HFFc6 (cell line): ENCODE measurements at places on chromosomes 1 and 21. TPM values are rescaled to one million over a fixed set of nuclear protein-coding genes. Genes with fewer than 3 reads are reported as not detected.

The LAPTM5 gene
- 0.20 to 0.81 TPM (median 0.38 TPM) in 3 replicates for total RNA-seq

The CD244 gene
- not detected in 2 replicates for total RNA-seq

The IL12RB2 gene
- total RNA-seq = not detected in 3 replicates

The YTHDF2 gene
- 72.1 to 83.3 TPM (median 83.1 TPM) in 3 replicates for total RNA-seq

The PCP4 gene
- not detected in 3 replicates for total RNA-seq

The EXTL1 gene
- total RNA-seq = 8.7 to 23.6 TPM (median 22.9 TPM) in 3 replicates

- peak; percentile 47 for DNase-seq
These were observed 108.2 kb downstream of the CDC7 start for GRCh38 chr1:91608876-91609275.

- no peak for DNase-seq
These were observed 44.4 kb upstream of the SELENON start for GRCh38 chr1:25755475-25756125.

- DNase-seq = no peak
These were observed 769 bp downstream of the NTPCR start for GRCh38 chr1:232951180-232951579.

- no peak for DNase-seq
These were observed 45.6 kb upstream of the RBM34 start for GRCh38 chr1:235206533-235207208.

DNA sequence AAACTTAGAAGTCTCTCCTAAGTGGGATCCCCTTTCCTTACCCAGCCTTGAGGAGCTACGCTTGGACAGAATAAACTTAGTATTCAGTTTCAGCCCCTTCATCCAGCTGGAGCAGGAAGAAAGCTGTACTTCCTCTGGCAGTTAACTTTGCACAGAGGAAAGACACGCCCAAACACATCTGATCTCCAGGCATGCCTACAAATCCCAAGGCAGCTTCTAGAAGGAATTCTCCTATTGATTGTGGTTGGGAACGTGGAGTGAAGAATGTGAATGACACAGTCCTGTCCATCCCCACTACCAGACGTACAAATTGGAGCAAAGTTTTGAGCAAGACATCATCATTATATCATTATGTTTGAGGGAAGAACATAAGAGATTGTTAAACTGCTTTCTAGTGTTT lies 6.6 kb upstream of the AK4 start:
- peak; percentile 36 for DNase-seq

- DNase-seq = peak; percentile 8
These were observed 54.1 kb downstream of the MRPL37 start for GRCh38 chr1:54254055-54254454.

- DNase-seq = peak; percentile 61
These were observed at the start of gene SLC25A24 for GRCh38 chr1:108199781-108200686. TSS of gene SLC25A24 (minus strand) at chr1:108200343. CDS start at chr1:108200138, 205 bp downstream.

GRCh38 chr1:59522925-59523505 lies 226.1 kb downstream of the FGGY start:
- DNase-seq = no peak

- peak; percentile 8 for DNase-seq
These were observed 125.9 kb downstream of the HFM1 start for GRCh38 chr1:91278754-91279153.

DNA sequence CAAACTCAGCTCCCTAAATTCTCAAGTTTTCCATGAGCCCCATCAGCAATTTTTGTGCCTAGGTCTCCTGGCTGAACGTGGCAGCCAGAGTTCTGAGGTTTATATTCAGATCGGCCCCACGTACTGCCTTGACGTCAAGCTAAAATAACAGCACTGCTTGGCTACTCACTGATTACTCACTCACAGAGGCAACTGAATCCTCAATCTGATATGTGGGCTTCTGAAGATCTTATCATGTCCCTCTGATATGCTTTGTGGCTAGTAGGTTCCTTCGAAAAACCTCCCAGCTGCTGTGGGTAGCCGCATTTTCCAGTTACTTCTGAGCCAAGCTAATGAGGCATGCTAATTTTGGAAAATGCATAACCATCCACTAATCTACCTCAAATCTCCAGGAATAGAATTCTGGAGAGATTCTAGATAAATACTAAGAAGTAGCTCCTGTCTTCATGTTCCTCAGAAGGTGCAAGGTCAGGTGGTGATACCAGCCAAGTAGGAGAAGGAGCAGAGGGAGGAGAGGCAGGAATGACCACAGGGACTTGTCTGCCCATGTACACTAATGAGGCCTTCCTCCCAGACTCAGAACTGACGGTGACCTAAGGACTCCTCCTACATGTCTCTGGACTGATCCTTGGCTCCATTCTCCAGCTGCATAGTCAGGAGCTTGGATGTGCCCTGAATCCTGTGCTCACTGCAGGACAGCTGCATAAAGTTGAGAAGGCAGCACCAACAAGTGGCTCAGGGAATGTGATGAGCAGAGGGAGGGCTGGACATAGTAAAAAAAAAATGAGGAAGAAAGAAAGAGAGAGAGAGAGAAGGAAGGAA lies 263.7 kb downstream of the TNR start:
- no peak for DNase-seq

DNA sequence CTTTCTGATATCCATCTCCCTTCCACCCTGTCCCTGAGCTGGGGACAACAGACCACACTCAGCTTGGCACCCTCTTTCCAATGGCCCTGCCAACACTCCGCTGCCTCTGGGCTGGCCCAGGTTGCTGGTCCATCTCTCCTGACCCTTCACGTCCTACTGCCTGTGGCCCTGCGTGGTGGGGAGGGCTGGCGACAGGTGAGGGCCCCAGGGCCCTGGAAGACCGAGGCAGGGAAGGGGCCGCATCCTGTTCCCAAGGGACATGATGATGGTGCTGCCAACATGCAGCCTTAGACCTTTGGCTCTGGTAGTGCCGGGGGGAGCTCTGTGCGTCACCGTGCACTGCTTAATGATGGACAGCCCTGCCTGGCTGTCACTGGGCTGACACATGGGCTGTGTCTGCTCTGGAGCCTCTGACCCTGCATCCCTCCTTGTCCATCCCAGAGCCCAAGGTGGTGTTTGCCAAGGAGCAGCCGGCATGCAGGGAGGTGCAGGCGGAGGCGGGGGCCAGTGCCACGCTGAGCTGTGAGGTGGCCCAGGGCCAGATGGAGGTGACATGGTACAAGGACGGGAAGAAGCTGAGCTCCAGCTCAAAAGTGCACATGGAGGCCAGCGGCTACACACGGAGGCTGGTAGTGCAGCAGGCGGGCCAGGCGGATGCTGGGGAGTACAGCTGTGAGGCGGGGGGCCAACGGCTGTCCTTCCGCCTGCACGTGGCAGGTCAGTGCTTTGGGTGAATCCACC lies 65.2 kb downstream of the OBSCN start:
- no peak for DNase-seq

DNA sequence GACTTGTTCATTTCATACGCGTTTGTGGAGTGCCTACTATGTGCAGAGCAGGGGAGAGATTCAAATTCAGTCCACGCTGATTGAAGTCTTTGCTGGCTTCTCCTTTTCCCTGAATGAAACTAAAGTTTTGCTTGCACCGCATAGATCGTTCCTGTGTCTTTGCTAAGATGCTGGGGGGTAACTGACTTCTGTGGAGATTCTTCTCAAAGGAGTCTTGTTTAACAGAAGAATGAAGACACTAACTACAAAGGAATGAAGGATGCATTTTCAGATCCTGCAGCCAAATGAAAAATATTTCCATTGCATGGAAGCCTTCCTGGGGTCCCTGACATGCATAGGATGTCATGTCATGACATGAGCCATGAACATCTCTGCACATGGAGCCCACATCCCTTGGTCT lies 26.9 kb upstream of the H6PD start:
- peak; percentile 43 for DNase-seq

DNA sequence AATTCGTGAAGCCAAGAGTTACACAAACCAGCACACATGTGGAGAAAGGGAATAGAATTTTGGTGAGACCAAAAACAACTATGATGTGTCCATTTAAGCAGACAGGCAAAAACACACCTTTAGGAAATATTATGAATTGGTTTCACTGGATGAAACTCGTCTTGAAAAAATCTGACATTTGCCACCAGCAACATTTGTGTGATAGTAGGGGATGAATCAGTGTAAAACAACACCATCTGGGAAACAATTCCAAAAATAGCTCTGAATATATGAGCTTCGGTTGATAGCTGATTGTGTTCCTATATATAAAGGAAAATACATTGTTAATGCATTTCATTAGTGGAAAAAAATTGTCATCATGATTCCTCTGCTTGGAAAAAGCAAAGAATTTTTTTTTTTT lies 327.8 kb downstream of the PAPPA2 start:
- DNase-seq = no peak

DNA sequence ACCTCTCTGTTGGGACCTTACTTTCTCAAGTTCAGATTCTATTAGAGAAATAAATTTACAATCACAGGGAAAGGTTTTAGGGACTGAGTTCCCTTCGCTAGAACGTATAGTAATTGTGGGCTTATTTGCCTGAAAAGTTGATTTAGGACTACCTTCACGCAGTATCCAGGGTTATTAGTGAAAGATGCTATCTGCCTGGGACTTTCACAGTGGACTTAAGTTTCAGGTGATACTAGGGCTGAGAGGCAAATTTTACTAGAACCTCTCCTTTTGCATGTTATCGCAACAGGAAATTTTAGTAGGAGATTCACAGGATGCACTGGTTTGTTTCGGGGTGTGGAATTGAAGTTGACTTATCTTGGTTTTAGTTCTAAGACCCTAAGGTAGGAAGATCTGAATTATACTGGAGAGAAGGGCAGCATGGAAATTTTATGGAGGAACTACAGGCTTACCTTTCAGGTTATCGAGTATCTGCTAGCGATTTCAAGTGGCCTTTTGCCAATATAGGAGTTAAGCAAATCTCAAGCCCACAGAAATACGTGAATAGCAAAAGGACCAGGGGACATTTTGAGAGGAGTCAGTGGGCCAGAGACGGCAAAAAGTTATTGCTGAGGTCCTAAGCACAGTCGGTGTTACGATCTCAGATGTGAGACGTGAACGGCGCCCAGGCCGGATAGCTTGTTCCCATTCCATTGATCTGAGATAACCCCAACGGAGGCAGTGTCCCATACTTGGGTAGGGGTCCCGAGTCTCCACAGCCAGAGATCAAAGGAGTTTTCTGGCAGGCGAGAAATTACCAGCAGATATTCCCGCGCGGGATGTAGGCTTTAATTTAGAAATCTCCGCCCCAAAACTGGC lies 723 bp upstream of the GNAI3 start:
- DNase-seq = no peak

DNA sequence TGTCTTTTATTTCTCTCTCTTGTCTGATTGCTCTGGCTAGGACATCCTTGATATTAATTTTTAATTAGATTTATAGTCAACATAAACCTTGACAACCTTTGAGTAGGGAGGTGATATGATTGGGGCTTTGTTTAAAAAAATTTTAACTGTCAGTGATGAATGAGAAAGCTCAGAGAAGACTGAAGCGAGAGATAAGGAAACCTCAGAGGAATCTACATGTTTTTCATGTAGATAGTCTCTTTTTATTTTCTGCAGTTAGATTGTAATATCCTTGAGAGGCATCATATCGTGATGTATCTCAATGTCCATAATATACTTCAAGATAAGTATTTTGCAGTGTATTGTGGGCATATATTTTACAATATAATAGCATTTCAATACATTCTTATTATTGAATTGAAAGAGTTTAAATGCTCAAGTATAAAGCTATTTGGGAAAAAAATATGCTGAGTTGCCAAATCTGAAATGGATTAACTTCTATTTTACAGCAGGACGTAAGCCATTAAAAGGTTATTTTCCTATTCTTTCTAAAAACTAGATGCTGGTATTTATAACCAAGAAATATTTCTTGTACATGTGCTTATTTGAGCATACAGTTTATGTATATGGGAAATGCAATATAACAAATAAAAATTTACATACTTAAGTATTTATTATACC lies 802.4 kb upstream of the ADGRL4 start:
- DNase-seq = no peak

DNA sequence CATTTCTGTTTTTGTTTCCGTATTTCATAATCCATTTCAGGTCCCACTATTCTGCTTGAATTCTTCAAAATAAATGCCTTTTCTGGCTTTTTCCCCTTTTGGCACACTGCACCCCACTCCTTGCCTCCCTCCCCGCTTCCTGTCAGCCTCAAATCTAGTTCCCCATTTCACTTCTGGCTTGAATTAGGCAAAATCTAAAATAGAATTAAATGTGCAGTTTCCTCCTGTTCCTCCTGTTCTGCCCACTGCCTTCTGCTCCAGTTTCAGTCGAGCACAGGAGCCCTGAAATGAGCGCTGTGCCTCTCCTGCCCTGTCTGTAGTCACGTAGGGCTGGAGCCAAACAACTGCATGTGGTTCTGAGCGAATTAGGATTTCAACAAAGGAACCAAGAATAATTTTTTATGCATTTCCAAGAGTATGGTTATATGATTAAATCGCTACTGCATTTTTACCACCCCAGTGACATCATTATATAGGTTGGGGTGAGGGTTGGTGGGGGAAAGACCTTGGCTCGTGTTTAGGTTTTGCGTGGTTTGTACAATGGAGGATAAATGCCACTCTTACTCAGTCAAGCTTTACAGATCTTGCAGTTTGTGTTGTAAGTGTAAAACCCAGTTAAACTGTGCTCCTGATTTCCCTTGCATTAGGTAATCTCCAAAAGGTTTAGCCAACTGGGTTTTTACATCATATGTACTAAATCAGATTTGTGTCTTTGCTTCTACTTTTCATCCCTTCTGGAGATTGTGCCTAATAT lies 114.9 kb downstream of the VPS13D start:
- DNase-seq = no peak

- DNase-seq = no peak
These were observed 29.0 kb downstream of the PKP1 start for GRCh38 chr1:201312298-201312697.

GRCh38 chr1:204350312-204350711 lies 9.4 kb downstream of the PLEKHA6 start:
- no peak for DNase-seq

GRCh38 chr21:25323356-25323949 lies 283.8 kb downstream of the MRPL39 start:
- DNase-seq = no peak

- peak; percentile 86 for DNase-seq
These were observed 15.7 kb downstream of the S100A16 start for GRCh38 chr1:153597206-153597605.

DNA sequence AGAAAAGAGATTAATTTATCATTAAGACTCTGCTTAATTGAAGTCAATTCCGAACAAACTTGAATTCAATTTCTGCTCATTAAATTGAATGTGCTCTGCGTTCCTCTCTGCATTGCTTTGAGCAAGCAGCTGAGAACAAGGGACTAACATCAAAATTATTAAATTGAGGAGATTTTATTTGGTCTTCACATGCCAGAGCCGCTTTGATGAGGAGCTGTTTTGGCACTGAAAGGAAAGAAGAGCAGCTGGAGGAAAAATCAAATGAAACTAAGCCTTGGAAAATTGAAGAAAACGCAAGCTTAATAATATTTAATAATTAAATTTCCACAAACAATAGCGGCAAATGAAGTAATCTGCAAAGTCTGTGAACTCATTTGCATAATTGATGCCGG lies 222.0 kb upstream of the PKN2 start:
- DNase-seq = no peak
